ENCODE measurements at places on chromosomes 11 and 22.

DNA sequence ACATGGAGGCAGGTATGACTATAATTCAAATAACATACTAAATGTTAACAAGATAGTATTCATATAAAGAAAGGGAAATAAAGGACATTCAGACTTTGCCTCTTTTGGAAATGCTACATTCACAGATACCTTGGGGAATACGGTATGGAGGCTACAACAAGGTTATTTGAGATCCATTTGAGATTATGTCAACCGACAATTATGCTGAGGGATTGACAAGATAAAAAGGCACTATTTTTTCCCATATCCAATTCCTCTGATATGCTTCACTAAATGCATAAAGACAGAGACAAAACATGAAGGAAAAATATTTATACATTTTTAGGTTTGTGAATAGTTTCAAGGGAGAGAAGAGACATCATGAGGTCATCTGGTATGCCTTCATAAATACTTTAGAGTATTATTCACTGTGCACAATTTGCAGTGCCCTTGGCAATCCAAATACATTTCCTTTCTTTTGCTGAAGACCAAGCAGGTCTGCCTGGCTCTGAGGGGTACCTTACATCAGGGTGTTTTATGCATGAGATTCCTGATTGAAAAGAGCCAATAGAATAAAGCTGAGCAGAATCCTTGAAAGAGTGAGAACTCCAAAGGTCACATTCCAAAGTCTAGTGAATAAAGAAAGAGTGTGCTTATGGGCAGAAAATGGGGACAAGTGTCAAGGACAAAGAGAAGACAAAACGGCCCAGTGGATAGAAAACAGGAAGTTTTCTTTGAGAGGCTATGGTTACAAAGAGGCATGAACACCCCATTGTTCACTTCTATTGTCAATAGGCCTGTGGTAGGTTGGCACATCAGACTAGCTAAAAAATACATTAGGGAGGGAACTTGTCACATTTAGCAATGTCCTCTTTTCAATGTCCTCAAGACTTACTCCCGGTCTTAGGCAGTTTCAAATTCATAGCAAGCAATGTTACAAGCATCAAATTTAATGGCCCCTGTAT, 455.8 kb downstream of the LRRC4C start:
- no peaks in the 10 kb centered on the region for H3K27me3 ChIP-seq
- no peaks in the 10 kb centered on the region for H3K4me1 ChIP-seq
- no peak overlapping the region for H3K27ac ChIP-seq
- H3K36me3 ChIP-seq = no peaks in the 10 kb centered on the region

DNA sequence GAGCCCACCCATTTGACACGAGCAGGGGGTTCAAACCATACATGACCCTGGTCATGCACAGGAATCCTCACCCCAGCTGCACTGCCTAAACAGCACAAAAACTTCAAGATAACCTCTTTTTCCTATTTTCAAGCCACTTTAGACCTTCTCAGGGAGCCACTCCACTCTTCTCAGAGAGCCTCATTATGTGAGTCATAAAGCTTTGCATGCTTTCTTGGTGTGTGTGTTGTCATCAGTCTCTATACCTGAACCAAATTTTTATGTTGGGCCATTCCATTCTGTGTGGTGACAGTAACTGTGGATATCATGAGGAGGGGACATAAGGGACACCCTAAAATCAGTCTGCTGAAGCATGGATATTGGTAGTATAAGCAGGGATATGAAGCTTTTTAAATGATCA, 769.5 kb upstream of the API5 start:
- H3K4me3 ChIP-seq = no peak overlapping the region
- no peaks in the 10 kb centered on the region for H3K27me3 ChIP-seq
- no peak for DNase-seq
- no peak overlapping the region for H3K27ac ChIP-seq
- H3K36me3 ChIP-seq = no peaks in the 10 kb centered on the region

GRCh38 chr11:114088836-114089235, 29.3 kb downstream of the ZBTB16 start:
- no peak overlapping the region for H3K4me3 ChIP-seq
- no peak overlapping the region for H3K27ac ChIP-seq
- DNase-seq = no peak
- H3K36me3 ChIP-seq = no peaks in the 10 kb centered on the region
- H3K4me1 ChIP-seq = no peaks in the 10 kb centered on the region

DNA sequence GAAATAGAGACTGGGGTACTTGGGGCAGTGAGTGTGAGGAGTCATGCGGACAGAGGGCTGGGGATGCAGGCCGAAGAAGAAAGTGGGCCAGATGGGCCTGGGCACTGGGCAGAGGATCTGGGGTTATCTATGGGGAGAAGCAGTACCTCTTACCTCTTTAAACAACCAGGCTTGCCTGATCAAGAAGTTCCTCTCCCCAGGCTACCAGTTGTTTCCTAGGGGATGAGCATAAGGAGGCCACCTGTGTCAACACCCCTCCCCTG, 98.4 kb upstream of the PITPNB start:
- peaks cover 8% of the 10 kb centered on the region for H3K4me1 ChIP-seq
- no peaks in the 10 kb centered on the region for H3K36me3 ChIP-seq
- no peak overlapping the region for H3K4me3 ChIP-seq
- DNase-seq = no peak
- H3K27me3 ChIP-seq = no peaks in the 10 kb centered on the region

DNA sequence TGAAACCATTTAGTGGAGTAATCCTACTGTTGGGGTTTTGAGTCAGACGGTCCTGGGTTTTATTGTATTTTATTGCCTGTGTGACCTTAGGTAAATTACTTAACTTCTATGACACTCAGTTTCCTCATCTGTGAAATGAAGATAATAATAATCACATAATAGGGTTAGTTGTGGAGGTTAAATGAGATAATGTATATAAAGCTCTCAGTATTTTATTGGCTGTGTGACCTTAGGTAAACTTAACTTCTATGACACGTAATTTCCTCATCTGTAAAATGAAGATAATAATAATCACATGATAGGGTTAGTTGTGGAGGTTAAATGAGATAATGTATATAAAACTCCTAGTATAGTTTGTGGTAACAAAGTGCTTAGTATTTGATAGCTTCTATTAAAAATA, 13.2 kb downstream of the BARX2 start:
- no peaks in the 10 kb centered on the region for H3K36me3 ChIP-seq
- peaks cover 6% of the 10 kb centered on the region for H3K4me1 ChIP-seq
- H3K4me3 ChIP-seq = no peak overlapping the region
- DNase-seq = no peak

All from SK-N-SH (cell line).